ENCODE measurements at places on chromosomes 12 and 14.

DNA sequence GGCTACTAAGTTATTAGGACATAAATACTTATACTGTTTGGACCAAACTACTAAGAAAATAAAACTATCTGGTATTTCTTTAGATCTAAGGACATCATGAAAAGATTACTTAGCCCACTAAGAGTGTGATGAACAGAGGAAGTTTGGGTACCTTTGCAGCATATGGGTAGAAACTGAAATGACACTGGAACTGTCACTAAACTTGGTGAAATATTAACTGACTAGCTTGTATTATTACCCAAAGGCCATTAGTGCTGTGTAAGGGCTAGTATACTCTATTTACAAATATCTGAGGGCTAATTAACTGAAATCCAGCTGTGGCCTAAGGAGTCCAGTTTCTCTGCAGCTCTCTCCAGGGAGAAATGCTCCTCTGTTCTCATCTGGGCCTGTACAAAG, 45.5 kb downstream of the PAWR start:
- DNase-seq, result no peak

DNA sequence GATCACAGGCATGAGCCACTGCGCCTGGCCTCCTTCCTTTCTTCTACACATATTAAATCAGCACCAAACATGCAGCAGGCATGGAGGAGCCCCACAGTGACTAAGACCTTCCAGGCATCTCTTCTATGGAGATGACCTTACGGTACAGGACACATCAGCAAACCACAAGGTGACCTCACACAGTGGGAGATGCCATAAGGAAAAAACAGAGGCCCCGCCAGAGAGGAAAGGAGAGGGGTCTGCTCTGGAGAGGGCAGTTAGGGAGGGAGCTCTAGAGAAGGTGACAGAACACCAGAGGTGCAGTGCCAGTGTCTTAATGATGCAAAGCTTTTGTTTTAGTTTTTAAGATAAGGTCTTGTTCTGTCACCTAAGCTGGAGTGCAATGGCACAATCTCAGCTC, 81.1 kb upstream of the ESRRB start:
- no peak for DNase-seq

DNA sequence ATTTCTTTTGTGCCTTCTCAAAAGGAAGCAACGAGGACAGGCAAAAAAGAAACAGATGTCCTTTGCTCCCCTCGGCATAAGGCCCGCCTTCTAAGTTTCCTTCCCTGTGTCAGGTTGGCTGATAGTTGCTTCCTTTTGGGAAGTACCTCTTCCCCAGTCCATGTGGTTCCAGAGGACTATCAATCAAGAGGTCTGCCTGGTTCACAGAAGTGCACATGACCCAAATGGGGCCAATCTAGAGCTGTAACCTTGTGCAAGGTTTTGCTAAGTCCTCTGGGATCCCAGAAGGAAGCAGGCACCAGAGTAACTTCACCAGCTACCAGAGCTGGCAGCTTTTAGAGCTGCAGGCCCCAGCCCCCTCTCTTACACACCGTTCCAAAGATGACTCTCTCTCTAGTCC, 42.6 kb downstream of the TMEM63C start:
- no peak for DNase-seq

GRCh38 chr12:76785407-76785806, 21.5 kb downstream of the ZDHHC17 start:
- no peak for DNase-seq

DNA sequence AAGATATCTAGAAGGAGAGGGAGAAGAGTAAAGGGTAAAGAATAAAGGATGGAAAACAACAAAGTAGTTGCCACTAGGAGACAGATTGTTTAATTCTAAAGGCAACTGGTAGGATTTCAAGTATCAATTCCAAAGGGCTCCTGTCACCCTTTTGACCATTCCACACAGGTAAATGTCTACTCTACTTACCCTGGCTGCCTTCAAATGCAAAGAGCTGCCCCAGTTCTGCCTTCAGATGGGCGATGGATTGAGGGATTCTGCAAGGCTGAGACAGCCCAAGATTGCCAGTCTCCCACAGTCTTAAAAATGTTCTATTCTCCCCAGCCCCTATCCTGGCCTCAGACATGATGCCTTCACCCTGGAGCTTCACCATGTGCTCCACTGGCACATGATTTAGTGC, 11.4 kb downstream of the KRT76 start:
- no peak for DNase-seq

- no peak for DNase-seq
Measured at GRCh38 chr12:108477055-108477880, 37.8 kb upstream of the FICD start.
